ENCODE measurements at places on chromosomes 3 and 15. TPM values are rescaled to one million over a fixed set of nuclear protein-coding genes. Genes with fewer than 3 reads are reported as not detected.

CYFIP1 gene
- total RNA-seq = 126 TPM

TRANK1 gene
- total RNA-seq = 15.6 TPM

CADM2 gene
- total RNA-seq = not detected

CLASP2 gene
- 64.6 TPM for total RNA-seq

ICE2 gene
- 38.9 TPM for total RNA-seq

ECE2 gene
- 0.17 TPM for total RNA-seq

SHQ1 gene
- total RNA-seq = 18.7 TPM

CNTN3 gene
- 7.0 TPM for total RNA-seq

GABRB3 gene
- total RNA-seq = 1.3 TPM

WNT5A gene
- total RNA-seq = 80.7 TPM

ZXDC gene
- total RNA-seq = 26.0 TPM

NANOGP8 gene
- not detected for total RNA-seq

NDUFB5 gene
- total RNA-seq = 49.1 TPM

DENND6A gene
- 15.9 TPM for total RNA-seq
